Globus pallidus (tissue), 1 donor: ENCODE measurements at places on chromosomes 1 and 21.
A peak's percentile ranks its signal among the peaks of the same experiment; 100 is the strongest.

- no peak for DNase-seq
These were observed 19.2 kb downstream of the NFASC start for GRCh38 chr1:204889681-204890383.

- DNase-seq, result no peak
These were observed 32.1 kb upstream of the SCYL3 start for GRCh38 chr1:169925505-169926482.

DNA sequence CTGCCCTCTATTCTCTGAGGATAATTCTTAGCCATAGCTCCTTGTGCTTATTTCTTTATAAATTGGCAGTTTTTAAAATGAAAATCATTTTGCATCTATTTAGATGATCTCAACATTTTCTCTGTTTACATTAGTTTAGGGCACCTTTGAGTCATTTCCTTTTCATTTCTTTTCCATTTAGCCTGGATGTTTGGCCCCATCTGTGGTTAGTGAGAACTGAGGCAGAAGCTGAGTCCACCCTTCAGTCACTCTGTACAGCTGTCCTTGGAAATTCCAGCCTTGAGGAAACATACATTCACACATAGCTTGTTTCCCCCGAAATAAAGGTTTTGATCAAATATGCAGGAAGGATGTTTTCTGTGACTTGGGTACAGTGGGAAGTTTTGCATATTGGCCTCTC is 123.7 kb downstream of the NTNG1 start:
- DNase-seq, result no peak

GRCh38 chr1:247317702-247318101 is 14.0 kb downstream of the ZNF496 start:
- no peak for DNase-seq

- no peak for DNase-seq
These were observed 3.5 kb downstream of the PEX10 start for GRCh38 chr1:2408859-2409276.

- DNase-seq, result no peak
These were observed 38.0 kb upstream of the RGS5 start for GRCh38 chr1:163240705-163241104.

DNA sequence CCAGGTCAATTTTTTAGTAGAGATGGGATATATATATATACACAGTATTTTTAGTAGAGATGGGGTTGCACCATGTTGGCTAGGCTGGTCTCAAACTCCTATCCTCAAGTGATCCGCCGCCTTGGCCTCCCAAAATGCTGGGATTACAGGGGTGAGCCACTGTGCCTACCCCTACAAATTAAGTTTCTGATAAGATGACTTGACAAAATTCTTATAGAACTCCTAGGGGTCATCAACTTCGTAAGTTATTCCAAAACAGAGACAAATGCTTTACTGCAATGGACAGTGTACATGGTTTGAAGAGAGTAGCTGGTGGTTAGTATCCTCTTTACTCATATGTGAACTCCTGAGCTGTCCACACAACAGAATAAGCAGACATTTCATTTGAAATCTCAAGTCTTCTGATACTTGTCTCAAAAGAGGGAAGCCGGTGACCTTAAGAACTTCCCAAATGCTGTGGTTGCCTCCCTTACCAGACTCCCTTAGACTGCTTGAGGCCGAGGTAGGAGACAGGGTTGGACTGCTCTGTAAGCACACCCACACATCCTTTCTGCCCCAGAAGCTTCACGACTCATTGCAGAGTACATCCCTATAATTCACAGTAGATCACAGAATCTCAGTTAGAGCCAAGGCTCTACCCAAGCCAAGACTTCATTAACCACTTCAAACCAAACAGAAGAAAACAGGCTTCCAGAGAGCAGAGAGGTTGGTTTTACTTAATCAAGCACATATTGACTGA is 244.1 kb upstream of the IRF2BP2 start:
- DNase-seq, result no peak

- DNase-seq, result no peak
These were observed 14.9 kb downstream of the AK2 start for GRCh38 chr1:33021567-33022431.

DNA sequence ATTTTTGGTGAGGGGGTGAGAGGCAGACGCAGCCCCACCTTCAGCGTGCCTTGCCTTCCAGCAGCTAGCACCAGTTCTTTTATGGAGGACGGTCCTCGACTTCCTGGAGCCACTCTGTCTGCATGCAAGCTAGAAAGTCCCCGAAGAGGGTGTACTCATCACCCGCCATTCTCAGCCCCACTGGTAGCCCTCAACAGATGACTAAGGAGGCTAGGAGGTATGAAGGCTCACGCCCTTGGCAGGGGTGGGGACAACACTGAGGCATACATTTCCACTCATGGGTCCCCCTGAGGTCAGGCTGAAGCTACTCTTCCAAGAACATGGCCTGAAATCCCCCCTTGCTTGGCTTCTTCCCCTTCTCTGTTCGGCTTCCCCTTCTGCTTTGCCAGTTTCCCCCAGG is 8.9 kb upstream of the PTPRF start:
- no peak for DNase-seq

GRCh38 chr1:115077286-115077983 is 11.9 kb downstream of the TSPAN2 start:
- DNase-seq, result no peak

- DNase-seq, result no peak
These were observed 74.2 kb downstream of the GABPA start for GRCh38 chr21:25809013-25809412.

GRCh38 chr1:38818175-38818976 is 41.2 kb downstream of the RRAGC start:
- no peak for DNase-seq

- no peak for DNase-seq
These were observed 396.9 kb downstream of the ADGRL2 start for GRCh38 chr1:82197606-82198005.

DNA sequence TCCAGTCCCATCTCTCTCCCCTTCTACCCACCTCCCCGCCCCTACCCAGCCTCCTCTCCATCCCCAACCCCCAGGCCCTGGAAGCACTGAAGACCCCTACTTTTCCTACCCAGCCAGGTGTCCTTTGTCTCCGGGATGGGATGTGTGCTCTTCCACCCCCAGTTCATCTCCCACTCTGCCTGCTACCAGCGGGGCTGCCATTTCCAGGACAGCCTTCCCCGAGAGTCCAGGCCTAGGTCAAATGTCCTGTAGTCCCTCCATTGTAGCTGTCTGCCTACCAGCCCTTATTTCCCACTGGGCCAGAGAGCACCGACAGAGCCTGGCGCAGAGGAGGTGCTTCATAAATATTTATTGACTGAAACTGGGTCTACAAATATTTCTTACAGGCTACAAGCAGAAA is 72.0 kb upstream of the TLR5 start:
- DNase-seq, result no peak

GRCh38 chr1:228271701-228272251 is 63.9 kb downstream of the OBSCN start:
- DNase-seq, result no peak

GRCh38 chr1:230128569-230129285 is 61.7 kb downstream of the GALNT2 start:
- no peak for DNase-seq

DNA sequence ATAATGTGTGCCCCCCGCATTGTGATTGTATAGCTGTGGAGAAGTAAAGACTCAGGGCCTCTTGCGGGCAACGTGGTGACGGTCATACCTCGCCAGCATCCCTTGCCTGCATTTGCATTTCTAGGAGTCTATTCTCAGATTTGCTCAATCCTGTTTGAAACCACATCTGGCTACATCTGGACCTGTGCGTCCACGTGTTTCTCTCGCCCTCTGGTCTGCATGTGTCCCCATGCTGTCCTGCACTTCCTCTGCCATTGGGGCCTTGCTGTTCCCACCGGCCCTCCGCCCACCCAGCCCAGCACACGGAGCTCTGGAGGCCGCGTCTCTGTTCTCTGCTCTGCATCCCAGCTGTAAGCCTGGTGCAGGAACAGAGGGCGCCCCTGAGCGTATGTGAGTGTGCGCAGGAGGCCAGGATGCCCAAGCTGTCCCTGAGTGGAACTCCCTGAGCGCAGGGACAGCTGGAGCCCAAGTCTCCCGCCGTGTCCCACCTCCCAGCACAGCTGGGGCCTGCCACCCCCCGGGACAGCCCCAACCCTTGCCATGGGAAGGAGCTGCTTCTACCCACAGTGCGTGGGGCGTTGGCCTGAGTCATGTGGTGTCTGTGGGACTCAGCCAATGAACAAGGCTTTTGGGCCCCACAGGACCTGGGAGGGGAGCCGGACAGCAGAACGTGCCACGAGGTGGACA is 1.6 kb downstream of the KRTAP10-2 start:
- no peak for DNase-seq

GRCh38 chr21:36603221-36603620 is 95.7 kb upstream of the SIM2 start:
- no peak for DNase-seq

DNA sequence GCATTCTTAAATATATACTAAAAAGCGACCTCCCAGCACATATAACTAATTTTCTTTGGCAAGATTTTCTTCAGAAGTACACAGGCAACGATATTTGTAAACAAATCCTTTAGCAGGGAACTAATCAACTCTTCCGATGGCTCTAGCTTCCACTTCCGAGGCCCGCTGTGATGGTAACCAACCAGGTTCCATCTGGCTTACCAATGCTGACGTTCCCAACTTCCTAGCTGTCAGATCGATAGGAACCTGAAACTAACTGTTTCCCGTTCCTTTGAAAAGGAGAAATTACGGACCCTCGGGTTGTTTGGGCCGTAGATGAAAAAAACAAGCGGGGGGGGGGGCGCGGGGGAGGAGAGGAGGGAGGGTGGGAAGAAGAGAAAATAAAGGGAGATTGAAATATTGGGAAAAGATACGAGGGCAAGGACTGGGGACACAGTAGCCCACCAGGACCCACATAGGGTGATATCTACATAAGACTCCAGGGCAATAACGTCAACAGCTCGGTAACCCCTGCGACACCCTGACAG is 513 bp downstream of the GTF2B start:
- DNase-seq, result peak; percentile 40

DNA sequence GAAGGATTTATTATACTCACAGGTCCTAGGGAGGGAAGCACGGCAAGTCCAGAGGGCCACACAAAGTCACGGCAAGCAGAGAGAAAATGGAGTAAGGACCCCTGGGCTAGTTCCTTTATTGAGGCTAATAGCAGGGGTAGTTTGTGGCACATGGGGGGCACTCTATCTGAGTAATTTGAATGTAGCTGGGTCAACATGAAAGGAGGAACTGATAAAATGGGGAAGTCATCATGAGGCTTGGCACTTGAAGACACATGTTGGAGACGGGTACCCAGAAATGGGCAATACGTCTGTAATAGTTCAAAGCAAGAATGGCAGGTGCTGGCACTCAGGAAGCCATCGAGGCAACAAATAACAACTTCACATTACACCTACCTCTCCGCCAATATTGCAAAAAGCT is 1136.4 kb downstream of the MRPL39 start:
- peak; percentile 2 for DNase-seq

GRCh38 chr1:17922833-17923232 is 167.7 kb downstream of the ACTL8 start:
- peak; percentile 16 for DNase-seq

GRCh38 chr1:12196641-12197482 is 30.1 kb downstream of the TNFRSF1B start:
- no peak for DNase-seq

DNA sequence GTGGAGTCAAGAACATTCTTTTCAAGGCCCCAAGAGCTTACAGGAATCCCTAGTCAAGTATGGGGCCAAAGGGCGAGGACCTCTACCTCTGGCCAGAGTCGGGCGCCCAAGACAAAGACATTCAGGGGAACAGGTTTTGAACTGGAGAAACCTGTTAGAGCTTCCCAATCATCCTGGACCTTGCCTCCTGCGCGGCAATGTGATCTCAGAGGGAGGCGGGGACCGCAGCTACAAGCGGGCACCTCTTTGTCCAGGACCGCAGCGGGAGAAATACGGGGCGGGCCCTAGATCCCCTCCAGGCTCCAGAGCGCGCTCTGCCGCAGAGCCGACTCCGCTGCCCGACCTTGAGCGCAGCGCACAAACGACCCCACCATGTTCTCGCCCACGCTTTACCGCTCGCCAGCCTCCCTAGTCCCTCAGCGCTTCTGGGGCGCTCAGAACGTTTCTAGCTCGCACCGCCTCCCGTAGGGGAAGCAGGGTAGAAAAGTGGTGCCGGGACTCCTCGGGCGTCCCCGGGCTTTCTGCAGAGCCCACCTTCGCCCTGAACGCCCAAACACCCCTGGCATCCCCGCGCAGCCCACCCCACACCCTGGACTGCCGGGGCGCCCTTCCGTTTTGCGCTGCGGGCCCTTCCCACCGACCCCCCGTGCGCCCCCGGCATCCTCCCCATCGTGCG is 28.1 kb downstream of the RABIF start:
- DNase-seq, result no peak

DNA sequence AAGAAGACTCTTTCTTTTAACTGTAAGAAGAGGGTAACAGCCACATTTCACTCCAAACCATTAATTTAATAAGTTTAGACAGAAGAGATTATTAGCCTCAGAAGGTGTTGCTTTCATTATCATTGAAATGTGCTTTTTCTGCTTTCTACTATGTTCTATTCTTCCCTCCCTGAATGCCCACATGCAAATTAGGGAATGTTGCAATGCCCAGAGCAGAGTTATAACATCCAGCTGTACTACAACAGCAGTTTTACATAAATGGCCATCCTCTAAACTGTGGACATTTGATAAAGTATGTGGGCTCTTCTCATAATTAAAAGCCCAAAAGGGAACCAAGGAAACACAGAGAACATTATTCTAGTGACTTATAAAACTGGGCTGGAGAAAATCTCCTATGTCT is 82.2 kb upstream of the SOD1 start:
- DNase-seq, result no peak

GRCh38 chr21:30600787-30601186 is at the start of gene KRTAP22-1:
KRTAP22-1 (plus strand) TSS chr21:30601087.
- no peak for DNase-seq

- DNase-seq, result no peak
These were observed 13.6 kb downstream of the MTR start for GRCh38 chr1:236808564-236809130.
